ENCODE measurements at places on chromosomes 4 and X. TPM values are rescaled to one million over a fixed set of nuclear protein-coding genes. Genes with fewer than 3 reads are reported as not detected.
A peak's percentile ranks its signal among the peaks of the same experiment; 100 is the strongest.

The ZBTB49 gene
- total RNA-seq, result 4.1 TPM

The ATP8A1 gene
- total RNA-seq, result 16.7 TPM

The MGARP gene
- total RNA-seq, result 0.68 TPM

The TSPYL2 gene
- 11.1 TPM for total RNA-seq

The CPEB2 gene
- total RNA-seq, result 14.9 TPM

The RXFP1 gene
- not detected for total RNA-seq

The AREG gene
- 0.34 TPM for total RNA-seq

The KIT gene
- total RNA-seq, result 12.9 TPM

The RTL5 gene
- total RNA-seq, result 0.47 TPM

The XAGE1A gene
- not detected for total RNA-seq

The SMIM10L2A gene
- 0.70 TPM for total RNA-seq

The CXCL1 gene
- 11.4 TPM for total RNA-seq

The ART3 gene
- not detected for total RNA-seq

The CNGA1 gene
- total RNA-seq, result not detected

The RHOXF2B gene
- not detected for total RNA-seq

The MAGEA12 gene
- not detected for total RNA-seq

The MAGED4 gene
- total RNA-seq, result 28.9 TPM

The ITIH6 gene
- not detected for total RNA-seq

DNA sequence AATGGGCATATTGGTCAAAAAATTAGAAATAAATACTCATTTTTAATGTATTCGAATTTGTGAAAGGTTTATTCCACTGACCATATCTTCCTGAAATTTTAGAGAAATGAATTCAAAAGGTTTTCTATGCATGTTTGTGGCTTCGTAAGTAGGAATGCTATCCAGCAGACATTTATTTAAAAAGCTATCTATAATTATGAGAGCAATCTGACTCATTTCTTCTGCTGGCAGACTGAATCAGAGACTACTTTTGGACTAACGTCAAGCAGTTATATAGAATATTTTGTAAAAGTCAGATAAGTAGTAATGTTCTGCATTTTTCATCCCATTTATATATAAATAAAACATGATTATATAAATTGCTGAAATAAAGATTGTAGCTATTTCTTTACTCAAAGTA, 125.0 kb downstream of the SPCS3 start:
- DNase-seq, result no peak

DNA sequence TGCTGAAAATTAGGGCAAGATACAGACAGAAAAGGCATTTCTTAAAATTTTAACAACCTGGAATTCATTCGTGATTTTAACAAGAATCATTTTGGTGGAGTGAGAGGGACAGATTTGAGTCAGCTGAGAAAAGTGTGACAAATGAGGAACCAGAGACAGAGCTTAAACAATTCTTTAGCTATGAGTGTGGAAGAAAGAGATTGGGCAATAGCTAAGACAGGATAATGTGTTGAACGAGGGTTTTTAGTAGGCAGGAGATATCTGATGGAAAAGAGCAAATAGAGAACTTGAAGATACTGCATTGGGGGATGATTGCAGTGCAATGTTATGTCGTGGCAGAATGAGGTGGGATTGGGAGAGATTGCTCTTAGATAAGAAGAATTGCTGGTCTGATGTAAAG, 164.2 kb upstream of the SPRY1 start:
- DNase-seq, result no peak

DNA sequence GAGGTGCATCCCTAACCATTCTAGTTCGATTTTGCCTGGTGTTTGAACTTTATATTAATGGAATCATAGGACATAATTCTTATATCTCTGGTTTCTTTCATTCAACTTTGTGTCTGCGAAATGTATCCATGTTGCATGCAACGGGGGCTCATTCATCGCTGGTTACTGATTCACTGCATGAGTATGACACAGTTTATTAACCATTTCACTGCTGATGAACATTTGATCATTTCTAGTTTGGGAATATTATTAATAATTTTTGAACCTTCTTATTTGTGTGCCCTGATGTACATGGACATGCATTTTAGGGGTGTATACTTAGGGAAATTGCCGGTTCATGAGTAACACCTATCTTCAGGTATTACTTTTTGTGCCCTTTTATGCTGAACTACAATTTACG, 5.1 kb upstream of the TMEM271 start:
- no peak for DNase-seq

GRCh38 chrX:40579900-40580536, 752 bp upstream of the ATP6AP2 start:
- no peak for DNase-seq

- DNase-seq, result no peak
Measured at GRCh38 chr4:154739111-154739510, 4.7 kb upstream of the LRAT start.

- DNase-seq, result no peak
Measured at GRCh38 chr4:29046186-29046585, 1674.0 kb upstream of the PCDH7 start.

DNA sequence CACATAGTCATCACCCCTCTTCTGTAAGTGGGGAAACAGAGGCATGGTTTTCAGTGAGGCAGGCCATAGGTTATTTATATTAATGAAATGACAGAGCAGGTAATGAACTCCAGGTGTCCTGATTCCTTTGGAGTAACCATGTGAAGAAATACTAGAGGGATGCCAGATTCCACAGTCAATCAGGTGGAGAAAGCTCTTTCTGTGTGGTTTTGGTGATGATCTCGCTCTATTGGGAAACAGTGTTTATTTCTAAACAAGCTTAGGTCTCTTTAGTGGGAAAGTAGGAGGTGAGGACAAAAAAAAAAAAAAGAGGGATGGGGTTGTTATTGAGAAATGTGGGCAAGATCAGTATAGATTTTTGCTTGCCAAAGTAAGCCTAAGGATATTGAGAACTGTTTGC, 12.2 kb downstream of the DOCK11 start:
- no peak for DNase-seq

DNA sequence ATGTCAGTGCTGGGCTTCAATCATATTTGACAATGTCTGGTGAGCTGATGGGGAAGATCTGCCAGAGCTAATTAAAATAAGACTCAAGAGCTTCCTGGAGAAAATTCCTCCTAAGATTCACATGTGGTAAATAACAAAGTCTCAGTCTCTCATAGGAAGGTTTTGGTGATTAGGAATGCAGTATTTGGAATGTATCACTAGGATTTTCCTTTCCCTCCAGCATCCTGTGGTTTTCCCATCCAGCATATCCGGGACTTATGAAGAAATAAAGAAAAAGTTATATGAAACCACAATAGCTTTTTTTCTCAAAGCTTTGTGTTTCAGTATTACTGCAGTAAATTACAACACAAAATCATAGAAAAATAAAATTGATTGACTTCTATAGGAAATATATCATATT, 1597.1 kb downstream of the ADGRL3 start:
- no peak for DNase-seq

DNA sequence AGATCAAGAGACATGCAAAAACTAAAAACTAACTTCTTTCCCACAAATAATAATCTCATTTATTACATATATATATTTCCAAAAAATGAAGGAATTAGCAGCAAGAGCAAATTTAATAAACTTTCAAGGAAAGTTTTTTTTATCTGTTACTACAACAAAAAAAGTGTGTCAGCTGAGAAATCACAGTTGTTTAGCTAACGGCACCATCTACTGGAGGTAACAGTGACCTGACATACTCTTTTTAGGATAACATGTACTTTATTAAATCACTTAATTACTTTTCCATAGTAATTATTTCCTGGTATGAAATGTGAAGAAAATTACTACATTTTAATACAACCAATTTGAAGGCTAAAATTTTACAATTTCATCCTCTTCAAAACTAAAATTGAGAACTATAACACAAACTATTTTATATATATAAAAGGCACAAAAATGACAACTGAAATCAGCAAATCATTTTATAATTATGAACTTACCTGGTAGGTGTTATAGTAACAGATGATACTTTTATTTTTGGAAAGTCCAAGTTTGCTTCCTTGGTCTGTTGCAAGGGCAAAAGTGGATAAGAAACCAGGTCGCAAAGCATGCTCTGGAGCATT, 9.1 kb downstream of the LAMTOR3 start:
- DNase-seq, result peak; percentile 53

- DNase-seq, result no peak
Measured at GRCh38 chrX:135977611-135978010, 3.8 kb upstream of the MMGT1 start.

- no peak for DNase-seq
Measured at GRCh38 chr4:111921714-111922113, 223.5 kb upstream of the FAM241A start.

DNA sequence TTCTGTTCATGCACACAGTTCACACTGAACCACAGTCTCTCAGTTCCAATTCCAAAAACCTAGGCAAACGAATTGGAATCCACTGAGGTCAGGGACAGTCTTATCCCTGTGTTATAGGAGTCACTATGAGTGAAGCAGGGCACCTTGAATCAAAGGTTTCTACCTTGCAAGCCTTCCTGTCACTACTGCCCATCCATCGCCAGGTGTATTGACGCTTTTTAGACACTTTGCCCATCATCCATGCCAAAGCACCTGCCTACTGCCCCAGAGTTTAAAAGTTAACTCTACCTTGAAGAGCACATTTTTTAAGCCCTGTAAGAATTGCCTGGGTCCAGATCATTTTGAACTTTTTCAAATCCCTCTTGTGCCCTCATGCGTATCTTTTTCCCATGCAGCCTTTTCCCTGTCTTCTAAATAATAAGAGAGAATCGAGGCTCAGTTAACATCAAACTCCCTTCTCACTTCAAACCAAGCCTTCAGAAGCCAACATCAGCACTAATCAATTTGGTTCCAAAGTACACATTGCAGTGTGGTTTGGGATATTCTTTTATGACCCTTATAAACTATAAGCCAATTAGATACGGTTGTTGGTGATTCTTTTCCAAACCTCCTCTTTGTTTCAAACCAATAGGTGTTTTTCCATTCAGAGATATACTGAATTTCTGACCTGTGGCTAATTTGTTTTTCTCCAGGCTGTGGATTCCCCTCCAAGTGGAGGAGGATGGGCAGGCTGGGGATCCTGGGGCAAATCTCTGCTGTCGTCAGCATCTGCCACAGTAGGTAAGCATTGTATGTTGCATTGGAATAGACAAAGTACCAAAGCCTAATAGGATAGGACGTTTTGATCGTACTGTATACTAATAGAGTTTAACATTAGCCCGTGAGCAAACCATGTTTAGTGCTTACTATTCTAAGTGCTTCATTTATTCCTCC, 23.7 kb downstream of the FAM114A1 start:
- no peak for DNase-seq

GRCh38 chr4:5955201-5955821, 62.4 kb upstream of the CRMP1 start:
- DNase-seq, result peak; percentile 47

- no peak for DNase-seq
Measured at GRCh38 chr4:100690812-100691211, 173.0 kb upstream of the EMCN start.

DNA sequence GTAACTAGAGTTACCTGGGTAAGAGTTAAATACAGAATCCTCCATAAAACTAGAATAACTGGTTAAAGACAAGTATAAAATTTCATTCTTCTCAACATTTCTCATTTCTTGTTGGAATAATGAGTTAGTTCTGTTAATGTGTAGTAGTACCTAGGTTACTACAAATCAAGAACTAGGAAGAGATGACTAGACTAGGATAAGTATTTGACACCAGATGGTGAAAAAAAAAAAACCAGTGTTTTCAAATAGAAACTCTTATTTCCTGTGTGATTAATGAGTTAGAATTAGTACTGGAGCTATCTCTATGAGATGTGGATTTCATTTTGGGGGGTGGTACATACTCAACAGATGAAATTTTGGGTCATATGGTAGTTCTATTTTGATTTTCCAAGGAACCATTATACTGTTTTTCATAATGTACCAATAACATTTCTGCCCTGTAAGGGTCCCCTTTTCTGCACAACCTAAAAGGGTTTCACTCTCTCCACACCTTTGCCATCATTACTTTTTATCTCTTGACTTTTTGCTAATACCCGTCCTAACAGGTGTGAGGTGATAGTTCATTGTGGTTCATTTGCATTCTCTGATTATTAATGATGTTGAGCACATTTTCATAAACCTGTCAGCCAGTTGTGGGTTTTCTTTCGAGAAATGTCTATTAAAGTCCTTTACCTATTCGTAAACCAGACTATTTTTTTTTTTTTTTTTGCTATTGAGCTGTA, 1.7 kb upstream of the VCX start:
- no peak for DNase-seq

DNA sequence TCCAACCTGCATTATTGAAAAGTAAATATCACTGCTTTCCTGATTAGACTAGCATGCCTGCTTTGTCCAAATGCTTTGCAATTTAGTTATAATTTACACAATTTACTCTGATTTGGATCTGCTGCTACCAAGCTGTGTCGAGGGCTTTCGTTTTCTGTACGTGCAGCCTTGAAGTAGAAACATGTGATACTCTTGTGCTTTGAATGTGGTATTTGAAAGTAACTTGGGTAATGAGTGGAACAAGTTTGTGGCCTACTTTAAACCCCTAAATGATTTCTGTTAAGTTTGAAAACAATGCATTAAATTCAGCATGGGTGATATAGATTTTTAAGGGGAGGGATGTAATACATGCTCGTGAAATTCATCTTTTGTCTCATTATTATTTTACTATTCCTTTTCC, 240.7 kb downstream of the IQCM start:
- DNase-seq, result no peak

DNA sequence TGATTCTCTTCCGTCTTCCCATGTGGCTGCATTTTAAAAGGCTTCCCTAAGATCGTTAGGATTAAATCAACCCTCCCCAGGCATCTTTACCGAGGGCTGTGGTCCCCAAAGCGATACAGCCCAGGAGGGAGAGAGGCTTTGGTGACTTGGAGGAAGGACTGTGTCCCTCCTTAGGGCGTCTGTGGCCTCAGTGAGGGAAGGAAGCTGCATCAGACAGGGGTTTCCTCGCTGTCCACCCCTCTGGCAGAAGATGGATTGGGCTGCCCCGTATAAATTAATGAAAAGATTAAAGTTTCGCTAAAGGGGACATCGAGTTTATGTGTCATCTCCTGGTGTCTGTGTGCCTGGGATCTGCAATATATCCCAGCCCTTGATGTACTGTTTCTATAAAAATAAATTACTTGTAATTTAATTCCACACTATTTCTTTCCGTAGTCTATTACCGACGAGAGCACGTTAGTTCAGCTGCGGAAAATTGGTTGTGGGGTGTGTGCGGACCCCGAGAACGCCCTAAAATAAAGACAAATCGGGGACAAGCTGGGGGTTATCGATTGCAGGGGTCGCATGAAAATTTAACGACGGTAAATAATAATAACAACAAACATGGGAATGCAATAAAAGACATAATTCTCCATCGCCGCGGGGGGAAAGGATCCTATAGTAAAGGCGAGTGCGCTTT, 6.5 kb downstream of the SHOX start:
- no peak for DNase-seq

GRCh38 chrX:148535639-148536038, 35.2 kb downstream of the AFF2 start:
- no peak for DNase-seq

- DNase-seq, result peak; percentile 63
Measured at GRCh38 chrX:103941201-103941975, 21.0 kb upstream of the TMSB15B start.

- no peak for DNase-seq
Measured at GRCh38 chr4:138181287-138181686, 60.9 kb downstream of the SLC7A11 start.
